ENCODE measurements at places on chromosomes 5 and 9. TPM values are rescaled to one million over a fixed set of nuclear protein-coding genes. Genes with fewer than 3 reads are reported as not detected.
A peak's percentile ranks its signal among the peaks of the same experiment; 100 is the strongest.

UAP1L1 gene
- 9.0 TPM for total RNA-seq

ISOC1 gene
- 36.4 TPM for total RNA-seq

SLC30A5 gene
- 45.9 TPM for total RNA-seq

CAMLG gene
- 21.2 TPM for total RNA-seq

CDO1 gene
- total RNA-seq, result 0.58 TPM

OSMR gene
- 3.0 TPM for total RNA-seq

CEP78 gene
- total RNA-seq, result 42.5 TPM

ARL14EPL gene
- not detected for total RNA-seq

GRXCR2 gene
- total RNA-seq, result not detected

TCF7 gene
- 4.3 TPM for total RNA-seq

RAB3C gene
- total RNA-seq, result 1.2 TPM

MCCC2 gene
- total RNA-seq, result 68.7 TPM

ACTBL2 gene
- total RNA-seq, result not detected

FOXD4 gene
- total RNA-seq, result not detected

FOXD4L4 gene
- total RNA-seq, result not detected

ALDOB gene
- total RNA-seq, result 33.1 TPM

HRCT1 gene
- 65.0 TPM for total RNA-seq

HMMR gene
- 44.5 TPM for total RNA-seq

DNA sequence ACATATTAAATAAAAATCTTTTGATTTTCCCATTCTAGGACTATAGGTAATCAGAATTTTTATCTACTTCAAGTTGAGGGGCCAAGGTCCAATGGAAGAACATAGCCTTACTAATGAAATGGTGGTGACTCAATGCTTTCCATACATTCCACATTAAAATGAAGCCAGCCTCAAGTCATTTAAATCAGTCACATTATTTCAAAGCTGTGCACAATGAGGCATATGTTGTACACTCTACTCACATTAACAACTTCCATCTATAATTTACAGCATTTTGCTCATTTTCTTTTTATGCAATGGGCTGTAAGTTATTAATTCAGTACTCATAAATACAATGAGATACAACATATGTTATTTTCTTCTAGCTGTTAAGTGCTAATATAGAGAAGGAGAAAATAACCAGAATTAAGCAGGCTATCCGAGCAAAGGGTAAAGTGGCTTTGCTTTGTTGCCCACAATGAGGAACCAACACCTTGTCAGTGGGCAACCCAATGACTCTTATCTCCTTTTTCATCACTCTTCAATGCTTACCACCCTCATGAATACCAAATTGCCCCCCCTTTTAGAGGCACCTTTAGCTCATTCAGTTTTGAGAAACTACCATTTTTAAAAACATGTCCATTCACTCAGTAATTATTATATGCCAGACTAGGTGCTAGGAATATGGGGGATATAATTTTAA, 52.4 kb downstream of the TTLL11 start:
- no peak for DNase-seq

DNA sequence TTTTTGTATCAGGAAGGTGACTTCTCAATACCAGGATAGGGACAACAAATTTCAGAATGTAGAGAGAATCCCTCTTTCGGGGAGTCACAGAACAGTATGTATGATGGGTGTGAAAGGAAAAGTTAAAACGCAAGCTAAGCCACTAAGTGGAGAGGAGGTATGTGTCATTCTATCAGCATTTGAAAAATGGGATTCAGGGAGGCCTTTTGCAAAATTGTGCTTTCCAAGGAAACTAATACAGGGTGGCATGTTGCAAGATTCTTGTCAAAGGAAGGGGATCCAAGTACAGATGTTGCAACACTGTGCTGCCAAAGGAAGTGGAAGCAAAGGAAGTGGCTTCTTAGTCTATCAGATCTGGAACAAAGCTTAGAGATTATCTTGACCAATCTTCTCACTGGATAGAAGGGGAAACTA, 12.6 kb upstream of the TNIP1 start:
- no peak for DNase-seq

DNA sequence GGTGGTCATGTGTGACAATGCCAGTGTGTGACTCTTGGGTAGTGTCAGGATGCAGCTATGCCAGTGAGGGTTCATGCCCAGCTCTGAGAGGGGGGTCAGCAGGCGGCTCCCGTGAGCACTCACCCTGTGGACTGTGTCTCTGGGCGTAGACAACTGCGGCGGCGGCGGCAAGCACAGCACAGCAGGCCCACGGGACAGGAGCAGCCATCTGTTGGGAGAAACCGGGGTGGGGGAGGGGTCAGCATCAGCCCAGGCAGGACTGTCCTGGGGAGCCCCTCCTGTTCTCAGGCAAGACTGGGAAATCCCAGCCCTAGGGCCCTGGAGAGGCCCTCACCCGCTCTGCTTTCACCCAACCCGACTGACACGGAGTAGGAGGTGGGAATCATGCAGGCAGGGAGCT, 20.8 kb downstream of the CNTFR start:
- DNase-seq, result no peak

GRCh38 chr9:33029231-33029786, 4.2 kb downstream of the DNAJA1 start:
- no peak for DNase-seq

- DNase-seq, result no peak
These were observed 492.5 kb upstream of the SGCD start for GRCh38 chr5:155834271-155834975.

- DNase-seq, result no peak
These were observed 30.2 kb upstream of the CCNG1 start for GRCh38 chr5:163407034-163407655.

DNA sequence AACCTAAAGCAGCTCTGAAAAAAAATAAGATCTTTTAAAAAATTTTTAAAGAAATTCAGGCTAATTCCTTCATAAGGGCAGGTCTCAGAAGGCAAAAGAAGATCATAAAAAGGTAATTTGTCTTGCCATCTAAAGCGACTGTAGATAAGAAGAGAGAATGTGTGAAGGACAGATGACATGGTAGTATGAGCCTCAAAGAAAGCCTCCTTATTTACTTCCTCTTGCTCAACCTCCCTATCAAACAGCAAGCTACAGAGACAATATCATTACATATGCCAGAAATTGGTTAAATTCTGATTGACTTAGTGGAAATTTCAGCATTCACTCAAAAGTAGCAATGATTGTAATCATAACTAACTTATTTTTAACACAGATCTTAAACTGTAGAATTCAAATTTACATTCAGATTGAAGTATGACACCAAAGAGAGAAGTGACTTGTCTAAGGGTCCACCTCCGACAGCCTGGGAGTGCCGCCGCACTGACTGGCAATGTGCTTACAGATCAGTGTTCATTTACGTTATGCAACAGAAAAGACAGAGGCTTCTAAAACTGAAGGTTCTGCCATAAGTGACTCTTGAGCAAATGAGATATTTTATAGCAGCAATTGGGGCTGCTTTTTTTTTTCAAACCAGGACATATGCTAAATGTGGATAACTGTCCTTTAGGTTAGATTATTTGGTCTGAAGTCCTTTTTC, 132.0 kb downstream of the CEMIP2 start:
- no peak for DNase-seq

DNA sequence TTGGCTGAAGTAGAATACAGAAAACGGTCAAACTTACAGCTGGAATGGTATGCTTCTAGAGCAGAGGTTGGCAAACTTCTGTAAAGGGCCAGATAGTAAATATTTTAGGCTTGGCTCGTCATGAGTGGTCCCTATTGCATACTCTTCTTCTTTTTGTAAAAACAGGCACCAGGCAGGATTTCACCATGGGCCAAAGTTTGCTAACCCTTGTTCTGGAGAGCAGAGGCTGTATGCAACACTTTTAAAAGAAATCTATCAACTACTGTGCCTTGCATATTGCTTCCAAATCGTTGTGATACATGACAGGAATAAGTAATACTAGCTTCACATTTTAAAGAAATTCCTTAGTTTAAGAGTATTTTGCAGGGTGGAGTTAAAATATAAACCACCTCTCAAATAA, 15.6 kb upstream of the COL23A1 start:
- DNase-seq, result no peak

- DNase-seq, result no peak
These were observed 56.1 kb downstream of the CFAP90 start for GRCh38 chr5:7794823-7795222.

DNA sequence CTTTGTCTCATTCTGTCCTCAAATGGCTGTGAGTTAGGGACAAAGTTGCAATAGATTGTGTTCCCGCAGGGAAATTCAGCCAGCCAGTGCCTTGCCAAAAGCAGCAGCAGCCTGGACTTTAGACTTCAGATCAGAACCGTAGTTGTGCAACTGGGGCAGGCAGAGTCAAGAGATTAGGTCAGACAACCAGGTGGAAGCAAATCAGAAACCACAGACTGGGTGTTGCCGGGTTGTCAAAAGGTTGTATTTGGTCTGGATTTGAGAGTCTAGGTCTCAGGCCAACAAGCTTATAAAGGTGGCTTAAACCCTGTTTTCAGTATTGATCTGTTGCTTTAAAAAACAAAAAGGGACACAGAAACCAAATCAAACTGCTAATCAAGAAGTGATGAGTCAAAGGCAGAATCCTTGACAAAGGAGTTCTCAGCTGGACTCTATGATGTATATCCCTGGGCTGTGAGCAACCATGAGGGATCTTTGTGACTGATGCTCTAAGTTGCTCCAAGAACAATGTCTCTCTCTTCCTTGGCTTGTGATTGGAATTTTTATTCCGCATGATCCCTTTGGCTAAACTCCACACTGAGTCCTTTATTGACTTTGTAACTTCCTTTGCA, 20.9 kb downstream of the RFK start:
- peak; percentile 87 for DNase-seq

DNA sequence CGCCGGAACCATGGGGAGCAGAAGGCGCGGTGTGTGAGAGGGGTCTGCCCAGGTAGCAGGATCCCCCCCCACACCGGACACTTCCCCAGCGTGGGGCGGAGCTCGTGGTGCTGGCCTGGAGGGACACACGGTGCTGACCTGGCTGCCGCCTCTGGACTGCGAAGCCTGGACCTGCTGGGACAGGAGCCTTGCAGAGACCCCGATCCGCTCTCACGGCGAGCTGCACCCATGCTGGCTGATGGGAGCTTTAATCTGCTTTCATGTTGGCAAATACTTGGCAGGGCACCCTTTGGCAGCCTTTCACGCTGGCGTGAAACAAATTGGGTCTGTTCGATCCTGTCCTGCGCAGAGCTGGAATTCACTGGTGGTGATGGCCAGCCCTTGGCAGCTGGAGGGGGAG, 7.4 kb downstream of the NKD2 start:
- no peak for DNase-seq

DNA sequence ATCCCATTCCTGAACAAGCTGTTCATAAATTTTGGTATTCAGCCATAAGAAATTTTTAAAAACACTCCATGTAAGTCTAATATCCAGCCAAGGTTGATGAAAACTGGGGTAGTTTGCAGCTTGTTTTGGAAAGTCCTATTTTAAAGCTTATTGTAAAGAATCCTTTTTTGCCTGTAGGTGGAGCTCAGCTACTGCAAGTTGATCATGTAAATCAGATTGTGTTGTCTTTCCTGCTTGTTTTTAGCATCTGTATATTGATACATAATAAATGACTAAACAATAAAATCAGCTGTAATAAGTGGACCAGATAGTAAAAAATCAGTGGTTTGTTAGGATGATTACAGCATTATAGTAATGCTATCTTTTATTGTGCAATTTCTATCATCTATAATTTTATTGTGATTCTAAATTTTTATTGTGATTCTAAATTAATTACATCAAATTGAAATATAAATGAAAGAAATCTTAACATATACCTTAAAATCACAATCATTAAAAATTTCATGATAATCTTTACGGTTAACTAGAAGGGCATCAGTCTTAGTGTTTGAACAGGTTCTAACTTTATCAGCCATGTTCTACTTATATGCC, 42.4 kb downstream of the CWC27 start:
- peak; percentile 18 for DNase-seq

GRCh38 chr5:178111925-178112324, 1.4 kb upstream of the N4BP3 start:
- DNase-seq, result no peak

DNA sequence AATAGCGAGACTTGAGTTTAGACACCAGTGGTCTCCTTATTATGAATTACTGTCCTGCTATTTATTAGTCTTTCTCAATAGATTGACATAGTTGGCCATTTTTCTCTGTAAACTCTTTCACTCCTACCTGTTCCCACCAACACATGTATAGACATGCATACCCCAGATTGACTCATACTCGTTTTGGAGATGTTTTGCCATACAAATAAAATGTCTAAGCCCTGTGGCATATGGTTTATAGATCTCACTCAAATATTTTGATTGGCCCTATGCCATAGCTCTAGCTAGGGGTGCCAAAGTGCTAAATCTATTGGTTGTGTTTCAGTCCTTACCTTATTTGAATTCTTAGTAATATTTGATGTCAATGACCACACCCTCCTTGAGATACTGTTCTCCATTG, 42.3 kb downstream of the CAMK4 start:
- no peak for DNase-seq

DNA sequence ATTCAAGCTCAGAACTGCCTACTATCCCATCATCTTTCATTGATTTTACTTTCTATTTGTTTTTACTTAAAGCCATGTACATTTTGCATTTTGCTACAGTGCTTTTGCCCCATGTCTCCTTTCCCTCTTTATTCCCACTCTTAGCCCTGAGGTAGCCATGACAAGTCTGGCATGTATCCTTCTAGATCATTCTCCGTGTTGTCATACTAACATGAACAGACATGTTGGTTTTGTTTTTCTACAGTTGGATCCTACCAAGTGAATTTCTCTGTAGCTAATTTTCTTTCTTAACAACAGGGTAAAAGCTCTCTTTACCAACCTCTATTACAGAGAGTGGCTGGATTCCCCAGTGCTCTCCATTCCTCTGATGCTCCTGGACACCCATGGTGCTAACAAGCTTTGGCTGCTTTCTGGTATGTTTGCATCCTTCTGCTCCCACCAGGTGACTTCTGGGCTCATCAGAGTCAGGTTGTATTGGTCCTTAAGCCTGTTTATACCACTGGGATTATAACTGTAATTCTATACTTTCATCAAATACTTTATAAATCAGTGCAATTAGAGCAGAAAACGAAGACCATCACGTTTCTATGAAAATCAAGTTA, 38.8 kb upstream of the BOD1 start:
- DNase-seq, result no peak

GRCh38 chr9:24545285-24545684, 412 bp downstream of the IZUMO3 start:
- no peak for DNase-seq

GRCh38 chr9:136725612-136726011, 13.2 kb downstream of the DIPK1B start:
- no peak for DNase-seq

GRCh38 chr9:108400297-108400696, 455.5 kb downstream of the ACTL7B start:
- no peak for DNase-seq

GRCh38 chr5:69090158-69090557, 3.7 kb upstream of the SLC30A5 start:
- DNase-seq, result no peak

DNA sequence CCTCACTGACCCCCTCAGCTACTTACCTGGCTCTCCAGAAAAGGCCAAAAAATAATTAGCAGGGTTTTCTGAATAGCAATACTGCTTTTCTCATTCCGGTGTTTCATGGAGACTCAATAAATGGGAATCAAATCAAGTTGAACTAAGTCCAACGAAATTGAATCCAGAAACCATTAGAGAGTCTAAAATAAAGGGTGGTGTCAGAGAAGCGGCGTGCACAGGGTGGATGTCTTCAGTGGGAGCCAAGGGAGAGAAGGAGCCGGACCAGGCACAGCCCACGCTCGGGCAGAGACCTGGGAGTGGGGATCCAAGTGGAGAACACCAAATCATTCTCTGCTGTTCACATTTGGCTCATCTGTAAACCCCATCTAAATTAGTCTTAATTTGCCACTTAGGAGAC, 40.2 kb upstream of the WWC1 start:
- DNase-seq, result no peak

GRCh38 chr9:20398536-20399338, 223.6 kb downstream of the MLLT3 start:
- DNase-seq, result no peak
